ENCODE measurements at places on chromosomes 2 and 18.

DNA sequence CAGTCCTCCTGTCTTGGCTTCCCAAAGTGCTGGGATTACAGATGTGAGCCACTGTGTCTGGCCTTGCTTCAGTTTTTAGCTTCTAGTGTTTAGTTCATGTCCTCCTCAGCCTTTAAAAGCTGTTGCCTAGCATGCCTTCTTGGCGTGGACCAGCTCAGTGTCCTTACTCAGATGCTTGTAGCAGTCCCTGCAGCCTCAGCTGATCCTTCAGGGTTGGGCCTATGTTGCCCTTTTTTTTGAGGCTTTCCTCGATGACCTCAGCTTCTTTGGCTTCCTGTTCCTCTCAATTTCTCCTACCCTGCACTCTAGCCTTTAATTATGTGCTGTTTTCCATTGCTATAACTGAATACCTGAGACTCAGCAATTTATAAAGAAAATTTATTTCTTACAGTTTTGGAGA, 57.7 kb downstream of the TANC1 start:
- DNase-seq: no peak

GRCh38 chr2:139622691-139623090, 842.5 kb upstream of the NXPH2 start:
- no peak for DNase-seq

- no peak for DNase-seq
Measured at GRCh38 chr2:141770530-141770929, 360.3 kb downstream of the LRP1B start.

- no peak for DNase-seq
Measured at GRCh38 chr2:135663148-135663700, 78.4 kb upstream of the UBXN4 start.

DNA sequence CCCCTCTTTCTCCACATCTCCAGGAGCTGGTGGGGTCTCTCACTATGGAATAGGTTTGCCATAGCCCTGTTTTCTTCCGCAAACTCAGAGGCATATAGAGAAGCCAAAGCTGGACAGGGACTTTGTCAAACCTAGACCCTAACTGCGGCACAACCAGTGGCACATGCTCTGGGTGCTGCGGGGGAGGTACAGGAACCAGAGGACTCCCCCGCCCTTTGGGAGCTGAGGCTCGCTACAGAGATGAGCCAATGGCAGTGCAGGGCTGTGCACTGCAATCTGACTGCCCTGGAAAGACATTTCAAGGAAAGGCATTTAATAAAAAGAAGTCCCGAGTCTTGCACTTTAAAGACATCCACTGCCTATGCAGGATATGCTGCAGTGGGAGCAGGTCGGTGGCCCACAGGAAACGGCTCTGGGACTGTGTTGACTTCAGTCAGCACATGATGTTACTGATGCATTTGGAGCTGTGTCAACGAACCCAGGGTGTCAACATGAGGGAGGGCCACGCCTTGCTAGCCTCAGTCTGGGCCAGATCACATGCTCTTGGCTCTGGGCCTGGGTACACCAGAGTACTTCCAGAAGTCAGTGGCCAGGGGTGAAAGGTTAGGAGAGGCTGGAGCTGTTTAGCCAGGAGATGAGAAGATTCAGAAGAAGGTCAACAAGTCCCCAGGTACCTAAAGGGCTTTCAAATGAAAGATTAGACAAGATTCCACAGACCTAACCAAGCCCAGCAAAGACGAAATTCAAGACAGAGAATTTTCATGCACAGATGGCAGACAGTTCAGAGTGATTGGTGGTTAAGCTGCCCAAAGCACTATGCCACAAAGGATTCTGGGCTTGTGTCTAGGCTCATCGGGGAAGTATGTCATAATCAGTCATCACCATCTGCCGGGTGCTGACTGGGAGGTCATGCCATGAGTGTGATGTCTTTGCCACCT, 8.2 kb downstream of the SLC35F6 start:
- no peak for DNase-seq

DNA sequence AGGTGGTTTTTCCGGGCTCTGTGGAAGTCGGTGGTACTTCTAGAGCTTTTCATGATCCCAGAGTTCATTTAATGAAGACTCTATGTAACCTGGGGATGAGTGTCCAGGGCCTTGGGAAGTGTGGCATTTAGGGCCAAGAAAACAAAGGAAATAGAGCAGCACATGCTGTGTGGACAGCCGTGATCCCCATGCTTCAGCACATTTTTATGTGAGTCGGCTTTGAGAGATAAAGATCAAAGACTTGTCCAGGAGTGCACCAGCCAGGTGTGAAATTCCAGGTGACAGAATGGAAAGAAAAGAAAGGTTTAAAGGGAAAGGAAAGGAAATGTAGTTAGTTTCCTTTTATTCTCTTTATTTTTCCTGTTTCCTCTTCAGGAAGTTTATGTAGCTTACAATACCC, 258.0 kb upstream of the NRP2 start:
- DNase-seq: no peak

- peak; percentile 84 for DNase-seq
Measured at GRCh38 chr2:54360055-54360792, 95.9 kb upstream of the SPTBN1 start.

DNA sequence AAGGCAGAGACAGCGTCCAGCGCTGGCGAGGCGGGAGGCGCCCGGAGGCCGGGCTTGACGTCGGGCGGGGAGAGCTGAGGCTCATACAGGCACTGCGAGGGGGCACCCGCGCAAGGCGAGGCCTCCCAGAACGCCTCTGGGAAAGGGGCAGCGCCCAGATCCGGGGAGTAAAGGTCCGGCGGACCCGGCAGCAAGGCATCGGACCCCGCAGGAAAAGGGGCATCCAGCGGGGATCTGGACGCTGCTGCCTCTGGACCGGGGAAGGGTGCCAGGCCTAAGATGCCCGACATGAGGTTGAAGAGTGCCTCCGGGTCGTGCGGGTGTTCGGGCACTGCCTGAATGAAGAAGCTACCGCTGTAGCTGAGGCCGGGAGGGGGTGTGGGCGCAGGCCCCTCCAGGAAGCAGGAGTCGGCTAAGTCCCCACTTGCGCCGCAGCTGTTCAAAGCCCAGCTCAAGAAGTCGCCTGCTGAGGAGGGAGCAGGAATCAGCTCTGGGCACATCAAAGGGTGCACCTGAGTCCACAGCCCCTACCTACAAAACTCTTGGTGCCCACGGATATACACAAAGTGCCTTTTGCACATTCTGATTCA, 937 bp downstream of the EGR4 start:
- no peak for DNase-seq

- DNase-seq: no peak
Measured at GRCh38 chr2:104577143-104577542, 276.8 kb upstream of the POU3F3 start.

DNA sequence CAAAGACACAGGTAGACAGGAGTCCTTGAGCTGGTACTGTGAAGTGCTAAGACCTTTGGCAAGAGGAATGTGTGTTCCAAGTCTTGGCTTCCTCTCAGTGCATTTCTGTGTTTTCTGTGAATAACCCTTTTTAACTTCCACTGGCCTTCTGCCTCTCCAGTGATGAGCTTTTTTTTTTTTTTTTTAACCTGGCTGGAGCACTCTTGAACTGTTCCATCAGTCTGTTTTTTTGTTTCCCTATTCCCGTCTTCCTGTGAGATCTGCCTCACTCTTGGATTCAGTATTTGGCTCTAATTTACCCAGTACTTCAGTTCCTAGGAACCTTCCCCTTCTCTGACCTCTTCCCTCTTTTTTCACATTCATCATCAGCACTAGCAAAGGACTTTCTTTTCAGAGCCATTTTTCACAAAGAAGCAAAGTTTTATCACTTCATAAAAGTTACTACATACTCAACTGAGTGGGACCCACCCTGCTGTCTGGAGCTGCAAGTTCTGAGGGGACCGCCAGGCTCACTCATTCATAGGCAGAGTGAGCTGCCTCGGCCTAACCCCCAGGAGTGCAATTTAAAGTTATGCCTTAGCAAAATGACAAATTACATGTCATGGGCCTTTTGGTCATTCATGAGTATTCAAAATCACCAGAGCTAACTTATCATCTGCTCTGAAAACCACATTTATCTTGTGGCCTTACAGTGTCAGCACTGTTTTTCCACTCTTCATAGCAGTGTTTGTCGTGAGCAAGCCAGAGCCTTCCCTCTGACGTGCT, 126.9 kb upstream of the DAPL1 start:
- DNase-seq: no peak

DNA sequence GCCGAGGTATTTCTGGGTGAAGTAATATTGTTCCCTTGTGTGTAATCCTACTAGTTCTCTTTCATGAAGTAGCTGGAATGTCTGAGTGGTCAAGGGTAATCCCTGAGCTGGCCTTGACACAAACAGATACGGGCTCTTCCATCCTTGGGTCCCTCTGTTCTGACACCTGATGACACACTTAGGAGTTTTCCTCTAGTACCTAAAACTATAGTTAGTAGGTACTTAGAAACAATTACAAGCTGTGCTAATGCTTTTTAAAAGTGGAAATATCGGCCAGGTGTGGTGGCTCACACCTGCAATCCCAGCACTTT, 59.2 kb upstream of the IL1R1 start:
- DNase-seq: no peak

DNA sequence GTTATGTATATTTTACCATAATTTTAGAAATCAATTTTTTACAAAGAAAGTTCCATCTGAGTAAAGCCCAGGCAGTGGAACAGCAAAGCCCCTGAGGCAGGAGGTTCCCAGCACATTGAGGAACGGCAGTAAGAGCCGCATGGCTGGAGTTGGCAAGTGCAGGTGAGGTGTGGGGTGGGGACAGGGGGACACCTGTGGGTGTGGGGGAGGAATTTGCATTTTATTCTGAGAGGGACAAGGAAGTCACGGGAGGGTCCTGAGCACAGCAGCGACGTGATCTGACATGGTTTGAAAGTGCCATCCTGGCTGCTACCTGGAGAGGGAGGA, 16.1 kb upstream of the ADI1 start:
- no peak for DNase-seq

DNA sequence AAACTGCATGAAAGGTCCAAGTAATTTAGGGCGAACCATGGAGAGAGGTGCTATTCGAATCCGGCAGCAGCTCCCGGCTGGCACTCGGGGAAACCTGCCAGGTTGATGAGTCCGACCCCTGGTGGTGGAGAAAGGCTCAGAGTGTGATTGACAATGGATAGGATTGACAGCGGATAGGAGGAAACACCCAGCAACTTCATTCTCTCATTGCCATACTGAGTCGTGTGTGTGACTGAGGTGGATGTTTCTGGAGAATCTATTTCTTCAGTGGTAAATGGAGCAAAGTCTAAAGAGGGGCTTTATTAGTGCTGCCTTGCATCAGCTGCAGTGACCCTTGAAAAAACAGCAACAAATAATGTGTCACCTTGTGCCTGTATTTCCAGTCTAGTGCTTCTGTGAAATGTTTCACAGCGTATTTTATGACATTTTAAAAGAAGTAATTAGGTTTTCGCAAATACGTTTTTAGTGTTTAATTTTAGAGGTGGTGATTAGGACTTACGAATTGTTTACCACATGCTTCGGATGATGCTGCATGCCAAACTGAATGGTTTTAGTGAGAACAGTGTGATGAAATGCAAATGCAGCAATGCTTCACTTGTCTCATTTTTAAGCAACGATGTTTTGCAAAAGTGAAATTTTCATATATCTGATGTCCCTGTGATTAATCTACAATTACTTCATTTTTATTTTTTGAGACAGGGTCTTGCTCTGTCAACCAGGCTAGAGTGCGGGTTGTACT, 102.0 kb downstream of the DCDC2C start:
- peak; percentile 83 for DNase-seq

DNA sequence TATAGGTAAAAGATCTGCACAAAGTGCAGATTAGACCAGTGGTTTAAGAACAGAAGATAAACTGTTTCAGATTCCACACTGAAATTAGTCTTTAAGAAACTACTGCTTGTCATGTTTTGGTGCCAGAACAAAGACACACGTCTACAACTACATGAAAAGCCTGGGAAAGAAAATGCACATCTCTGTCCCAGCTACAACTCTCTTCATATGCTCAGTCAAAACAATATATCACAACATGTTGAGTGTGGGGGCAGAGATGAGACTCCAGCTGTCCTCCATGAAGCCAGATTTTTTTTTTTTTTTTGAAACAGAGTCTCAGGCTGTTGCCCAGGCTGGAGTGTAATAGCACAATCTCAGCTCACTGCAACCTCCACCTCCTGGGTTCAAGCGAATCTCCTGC, 52.6 kb upstream of the BIN1 start:
- no peak for DNase-seq

- no peak for DNase-seq
Measured at GRCh38 chr2:59191781-59192180, 950.7 kb upstream of the FANCL start.

- DNase-seq: no peak
Measured at GRCh38 chr2:29910465-29910864, 10.9 kb downstream of the ALK start.

GRCh38 chr2:233075966-233076339, 15.8 kb downstream of the INPP5D start:
- no peak for DNase-seq

- DNase-seq: no peak
Measured at GRCh38 chr18:58156516-58156915, 112.5 kb downstream of the NEDD4L start.

DNA sequence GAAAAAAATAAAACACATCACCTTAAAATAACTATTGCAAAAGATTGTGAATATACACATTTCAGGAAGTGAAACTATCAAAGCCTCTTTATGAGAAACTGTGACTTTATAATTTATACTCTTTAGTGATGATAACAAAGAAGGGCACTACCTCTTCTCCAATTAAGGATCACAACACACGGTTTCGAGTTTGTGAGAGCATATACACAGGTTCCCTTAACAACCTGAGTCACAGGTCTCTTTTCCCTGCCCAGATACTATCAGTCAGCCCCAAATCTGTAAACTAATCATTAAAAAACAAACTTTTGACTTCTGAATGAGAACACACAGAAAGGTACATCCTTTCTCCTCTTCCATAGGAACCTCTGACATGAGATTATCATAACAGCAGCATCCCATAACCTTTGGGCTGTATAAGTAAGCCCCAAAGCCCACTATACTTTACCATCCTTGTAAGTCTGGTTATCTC, 44.9 kb downstream of the PTPN2 start:
- no peak for DNase-seq

DNA sequence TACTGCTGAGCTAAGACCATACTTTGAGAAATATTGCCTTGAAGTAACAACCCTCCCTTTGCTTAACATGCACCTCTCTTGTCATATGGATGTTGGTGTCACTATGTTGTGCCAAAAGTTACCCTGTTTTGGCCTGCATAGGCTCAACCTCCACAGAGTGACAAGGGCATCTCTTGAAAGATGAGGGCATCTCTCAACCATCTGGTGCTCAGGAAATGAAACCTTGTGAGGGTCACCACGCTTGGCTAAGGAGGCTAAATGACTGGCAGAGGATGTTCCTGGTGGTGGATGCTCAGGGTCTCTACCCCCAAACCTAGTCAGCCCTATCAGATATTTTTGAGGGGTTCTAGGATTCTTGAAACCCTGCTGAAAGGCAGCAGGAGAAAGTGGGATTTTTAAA, 2.3 kb downstream of the LHCGR start:
- DNase-seq: no peak
